ENCODE measurements at places on chromosomes 6 and 20.

- no peak for DNase-seq
These were observed 35.9 kb downstream of the BEND3 start for GRCh38 chr6:107079429-107079828.

DNA sequence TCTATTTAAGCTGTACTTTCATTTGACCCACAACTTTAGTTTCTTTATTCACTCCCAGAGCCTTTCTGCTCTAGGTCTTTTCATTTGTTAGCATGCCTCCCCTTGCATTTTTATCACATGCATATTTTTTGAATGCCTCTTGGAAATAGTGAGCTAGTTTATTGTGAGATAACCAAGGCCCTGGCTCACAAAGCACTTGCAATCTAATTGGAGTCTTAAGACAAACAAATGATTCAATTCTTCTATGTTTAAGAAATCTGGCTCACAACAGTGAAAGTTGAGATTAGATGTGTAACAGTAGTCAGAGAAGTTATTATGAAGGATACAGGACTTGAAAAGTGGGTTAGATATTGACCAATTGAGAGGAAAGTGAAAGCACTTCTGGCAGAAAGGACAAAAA lies 173.4 kb downstream of the MOXD1 start:
- DNase-seq: no peak

DNA sequence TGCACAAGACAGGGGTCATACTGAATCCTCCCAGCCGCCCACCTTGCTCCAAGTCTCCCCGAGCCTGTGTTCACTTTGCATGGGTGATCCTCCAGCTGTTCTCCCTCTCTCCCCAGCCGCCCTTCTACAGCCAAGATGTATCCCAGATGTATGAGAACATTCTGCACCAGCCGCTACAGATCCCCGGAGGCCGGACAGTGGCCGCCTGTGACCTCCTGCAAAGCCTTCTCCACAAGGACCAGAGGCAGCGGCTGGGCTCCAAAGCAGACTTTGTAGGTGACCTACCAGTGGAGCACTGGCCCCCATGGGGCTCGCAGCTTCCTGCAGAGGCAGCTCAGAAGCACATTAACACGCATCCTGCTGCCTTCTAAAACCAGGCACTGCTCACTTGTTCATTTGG lies 14.6 kb upstream of the IFT52 start:
- DNase-seq: no peak

GRCh38 chr6:24918641-24919055 lies 17.1 kb downstream of the RIPOR2 start:
- DNase-seq: no peak

GRCh38 chr6:63584566-63584965 lies 12.3 kb downstream of the LOC128125822 start:
- no peak for DNase-seq

DNA sequence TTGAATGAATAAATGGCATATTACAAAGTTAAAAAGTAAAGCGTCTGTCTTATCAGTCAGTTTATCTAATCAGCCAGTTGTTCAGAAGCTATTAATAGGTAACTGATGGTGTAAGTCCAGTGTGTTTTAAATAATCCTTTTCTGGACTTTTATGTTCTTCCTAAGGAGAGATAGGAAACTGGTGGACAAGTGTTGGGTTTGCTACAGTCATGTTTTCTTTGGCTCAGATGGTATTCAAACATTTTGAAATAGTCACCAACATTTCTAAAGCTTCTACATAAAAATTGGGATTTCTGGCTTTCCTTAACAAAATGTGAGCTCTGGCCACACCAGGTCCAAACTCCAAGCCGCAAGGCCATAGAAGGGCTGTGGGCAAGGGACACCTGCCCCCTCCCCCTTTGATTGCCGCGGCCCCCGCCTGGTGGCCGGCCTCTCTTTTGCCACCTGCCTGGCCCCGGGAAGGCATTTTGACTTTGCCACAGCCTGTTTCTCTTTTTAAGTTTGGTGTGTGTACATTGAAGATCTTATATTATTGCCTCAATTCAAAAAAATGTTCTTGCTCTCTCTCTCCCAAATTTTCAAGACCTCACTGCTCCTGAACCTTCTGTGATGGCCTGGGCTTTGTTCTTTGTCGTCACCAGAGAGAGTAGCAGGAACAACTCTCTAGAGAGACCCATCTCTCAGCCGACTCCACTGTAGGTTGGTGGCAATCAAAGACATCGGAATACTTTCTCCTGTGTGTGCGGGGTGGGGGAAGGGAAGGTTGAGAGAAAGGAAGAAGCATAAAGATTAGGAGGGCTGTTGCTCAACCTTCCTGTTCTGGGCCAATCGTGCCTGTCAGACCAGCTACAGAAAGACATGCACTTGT lies 84.0 kb upstream of the ZNF217 start:
- no peak for DNase-seq

- DNase-seq: no peak
These were observed 302.2 kb downstream of the LMBRD1 start for GRCh38 chr6:69494595-69494994.

GRCh38 chr6:31636698-31637596 lies 15.5 kb downstream of the BAG6 start:
- no peak for DNase-seq

- DNase-seq: no peak
These were observed 1373.5 kb downstream of the GRIK2 start for GRCh38 chr6:102766963-102767362.

DNA sequence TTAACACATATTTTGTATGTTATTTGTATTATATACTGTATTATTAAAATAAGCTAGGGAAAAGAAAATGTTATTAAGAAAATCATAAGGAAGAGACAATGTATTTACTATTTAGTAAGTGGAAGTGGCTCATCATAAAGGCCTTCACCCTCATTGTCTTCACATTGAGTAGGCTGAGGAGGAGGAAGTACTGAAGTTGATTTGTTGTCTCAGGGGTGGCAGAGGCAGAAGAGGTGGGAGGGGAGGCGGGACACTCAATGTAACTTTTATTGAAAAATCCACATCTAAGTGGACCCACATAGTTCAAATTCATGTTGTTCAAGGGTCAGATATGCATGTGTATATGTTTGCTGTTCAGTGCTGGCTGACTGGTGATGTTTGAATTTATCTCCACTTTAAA lies 210.2 kb upstream of the CITED2 start:
- no peak for DNase-seq

- DNase-seq: no peak
These were observed 14.6 kb upstream of the SLC22A7 start for GRCh38 chr6:43283514-43283901.

Measured in activated CD4-positive, alpha-beta T cell treated with anti-CD3 and anti-CD28 coated beads, Interleukin-2, amount 50 U/mL, for 24 hours (primary cell).